ENCODE measurements at places on chromosomes 13 and 19. TPM values are rescaled to one million over a fixed set of nuclear protein-coding genes. Genes with fewer than 3 reads are reported as not detected.

DNA sequence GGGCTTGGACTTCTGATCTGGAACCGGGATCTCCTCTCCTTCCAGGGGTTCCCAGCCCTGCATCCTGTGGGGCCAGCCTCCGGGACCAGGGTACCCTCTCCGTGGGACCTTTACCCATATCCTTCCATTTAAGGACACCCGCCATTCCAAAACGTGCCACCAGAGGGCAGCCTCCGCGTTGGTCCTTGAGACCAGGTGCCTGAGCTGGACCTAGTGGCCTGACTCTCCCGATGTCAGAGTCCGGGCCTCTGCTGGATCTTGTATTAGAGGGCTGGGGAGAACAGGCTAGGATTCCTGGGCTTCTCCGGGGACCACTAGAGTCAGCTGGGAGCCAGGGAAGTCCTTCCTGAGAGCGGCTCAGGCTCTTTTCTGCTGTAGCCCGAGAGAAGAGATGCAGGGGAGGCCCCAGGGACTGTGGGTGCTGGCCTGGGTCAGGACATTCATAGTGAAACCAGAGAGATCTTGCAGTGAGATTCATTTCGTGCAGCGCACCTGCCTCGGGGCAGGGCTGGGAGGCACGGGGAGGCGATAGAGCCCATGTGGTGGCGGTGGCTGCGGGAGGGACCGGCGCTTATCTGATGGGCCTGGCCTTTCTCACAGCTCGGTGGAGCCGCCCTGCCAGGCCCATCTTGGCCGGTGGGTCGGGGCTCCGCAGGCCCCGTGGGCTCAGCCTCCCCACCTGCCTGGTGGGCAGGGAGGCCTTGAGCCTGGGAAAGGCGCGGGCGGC, 9.8 kb upstream of the SLC7A10 start:
- no peak overlapping the region for H3K27ac ChIP-seq
- no peaks in the 10 kb centered on the region for H3K36me3 ChIP-seq
- peak; percentile 77 for DNase-seq
- H3K4me3 ChIP-seq, result no peak overlapping the region
- H3K4me1 ChIP-seq, result no peaks in the 10 kb centered on the region

DNA sequence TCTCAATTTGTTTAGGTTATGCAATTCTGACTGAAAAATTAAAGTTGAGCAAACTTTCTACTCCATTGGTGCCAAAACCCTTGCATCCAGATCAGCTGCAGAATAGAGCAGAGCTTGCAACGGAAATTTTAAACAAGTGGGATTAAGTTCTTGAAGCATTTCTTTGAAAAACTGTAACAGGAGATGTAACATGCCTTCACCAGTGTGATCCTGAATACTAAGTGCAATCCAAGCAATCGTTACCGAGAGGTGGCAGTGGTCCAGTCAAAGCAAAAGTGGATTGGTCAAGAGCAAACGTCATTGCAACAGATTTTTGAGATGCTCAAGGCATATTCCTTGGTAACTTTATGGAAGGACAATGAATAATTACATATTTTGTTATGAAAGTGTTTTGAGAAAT, 841.1 kb upstream of the SLITRK5 start:
- H3K27ac ChIP-seq, result no peak overlapping the region
- DNase-seq, result no peak
- H3K4me3 ChIP-seq, result no peak overlapping the region
- H3K36me3 ChIP-seq, result no peaks in the 10 kb centered on the region

DNA sequence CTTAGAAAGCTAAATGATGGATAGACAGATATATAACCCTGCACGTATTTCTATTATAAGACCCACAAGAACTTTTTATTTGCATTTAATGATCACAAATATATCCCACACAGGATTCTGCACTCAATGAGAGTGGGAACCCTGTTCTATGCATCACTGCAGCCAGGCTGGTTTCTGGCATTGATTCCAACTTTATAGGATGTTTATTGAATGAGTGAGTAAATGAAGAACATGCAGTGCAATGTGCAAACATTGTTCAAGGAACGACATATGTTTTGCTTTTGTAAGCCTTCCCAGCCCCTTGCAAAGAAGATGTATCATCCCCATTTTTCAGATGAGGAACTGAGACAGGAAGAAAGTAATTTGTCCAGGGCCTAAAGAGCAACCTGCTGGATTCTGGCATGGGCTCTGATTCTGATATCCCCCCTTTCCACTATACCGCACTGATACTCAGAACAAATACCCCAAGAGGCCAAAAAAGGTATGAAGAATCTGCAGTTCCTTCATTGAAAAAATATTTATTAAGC, 246.3 kb downstream of the LACC1 start:
- no peaks in the 10 kb centered on the region for H3K27me3 ChIP-seq
- H3K4me3 ChIP-seq, result no peak overlapping the region
- H3K36me3 ChIP-seq, result no peaks in the 10 kb centered on the region
- H3K27ac ChIP-seq, result no peak overlapping the region

GRCh38 chr13:35593651-35594050, 117.2 kb upstream of the MAB21L1 start:
- no peaks in the 10 kb centered on the region for H3K36me3 ChIP-seq
- H3K4me3 ChIP-seq, result no peak overlapping the region
- no peak for DNase-seq
- no peaks in the 10 kb centered on the region for H3K4me1 ChIP-seq

DNA sequence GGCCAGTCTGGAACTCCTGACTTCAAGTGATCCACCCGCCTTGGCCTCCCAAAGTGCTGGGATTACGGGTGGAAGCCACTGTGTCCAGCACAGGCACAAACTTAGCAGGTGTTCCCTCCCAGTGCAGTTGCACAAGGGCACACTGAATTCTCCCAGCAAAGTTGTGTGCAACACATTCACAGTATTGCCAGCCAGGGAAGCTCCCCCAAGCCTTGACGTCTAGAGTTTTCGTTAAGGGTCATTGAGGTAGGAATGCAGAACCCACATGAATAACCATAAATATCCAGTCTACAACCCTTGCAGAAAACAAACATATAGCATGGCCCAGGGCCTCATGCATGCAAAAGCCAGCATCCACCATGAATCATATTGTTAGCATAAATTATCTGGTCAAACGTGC, 3.3 kb upstream of the AURKC start:
- H3K4me3 ChIP-seq, result no peak overlapping the region
- DNase-seq, result no peak
- no peak overlapping the region for H3K27ac ChIP-seq
- H3K36me3 ChIP-seq, result no peaks in the 10 kb centered on the region

DNA sequence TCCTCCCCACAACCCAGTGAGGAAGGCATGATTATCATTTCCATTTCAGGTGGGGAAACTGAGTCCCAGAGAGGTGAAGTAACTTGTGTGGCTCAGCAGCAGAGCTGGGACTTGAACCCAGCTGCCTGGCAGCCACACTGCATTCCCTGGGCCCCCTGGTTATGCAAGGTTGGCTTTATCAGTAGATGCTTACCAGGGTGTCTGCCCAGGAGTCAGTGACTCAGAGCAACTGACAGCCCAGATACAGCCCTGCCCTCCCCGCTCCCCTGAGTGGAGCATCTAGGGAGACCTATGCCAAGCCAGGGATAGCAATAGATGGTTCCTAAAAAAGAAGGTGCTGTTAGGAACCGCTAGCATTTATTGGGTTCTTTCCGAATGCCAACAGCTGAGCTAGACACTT, 5.9 kb downstream of the IGLON5 start:
- no peak overlapping the region for H3K4me3 ChIP-seq
- H3K36me3 ChIP-seq, result no peaks in the 10 kb centered on the region
- no peak overlapping the region for H3K27ac ChIP-seq
- no peak for DNase-seq
- H3K4me1 ChIP-seq, result no peaks in the 10 kb centered on the region
- peaks cover 5% of the 10 kb centered on the region for H3K27me3 ChIP-seq

DNA sequence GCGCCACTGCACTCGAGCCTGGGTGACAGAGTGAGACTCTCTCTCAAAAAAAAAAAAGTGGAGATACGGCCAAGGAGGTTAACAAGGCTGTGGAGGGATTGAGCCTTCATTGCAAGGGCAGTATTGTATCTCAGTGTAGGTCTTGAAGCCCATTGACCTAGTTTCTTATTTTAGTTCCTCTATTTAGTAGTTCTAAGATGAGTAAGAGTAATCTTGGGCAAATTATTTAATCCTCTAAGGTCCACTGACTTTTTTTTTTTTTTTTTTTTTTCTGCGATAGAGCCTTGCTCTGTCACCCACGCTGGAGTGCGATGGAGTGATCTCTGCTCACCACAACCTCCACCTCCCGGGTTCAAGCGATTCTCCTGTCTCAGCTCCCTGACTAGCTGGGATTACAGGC, 14.3 kb upstream of the ILF3 start:
- no peaks in the 10 kb centered on the region for H3K36me3 ChIP-seq
- no peak for DNase-seq
- no peaks in the 10 kb centered on the region for H3K27me3 ChIP-seq

DNA sequence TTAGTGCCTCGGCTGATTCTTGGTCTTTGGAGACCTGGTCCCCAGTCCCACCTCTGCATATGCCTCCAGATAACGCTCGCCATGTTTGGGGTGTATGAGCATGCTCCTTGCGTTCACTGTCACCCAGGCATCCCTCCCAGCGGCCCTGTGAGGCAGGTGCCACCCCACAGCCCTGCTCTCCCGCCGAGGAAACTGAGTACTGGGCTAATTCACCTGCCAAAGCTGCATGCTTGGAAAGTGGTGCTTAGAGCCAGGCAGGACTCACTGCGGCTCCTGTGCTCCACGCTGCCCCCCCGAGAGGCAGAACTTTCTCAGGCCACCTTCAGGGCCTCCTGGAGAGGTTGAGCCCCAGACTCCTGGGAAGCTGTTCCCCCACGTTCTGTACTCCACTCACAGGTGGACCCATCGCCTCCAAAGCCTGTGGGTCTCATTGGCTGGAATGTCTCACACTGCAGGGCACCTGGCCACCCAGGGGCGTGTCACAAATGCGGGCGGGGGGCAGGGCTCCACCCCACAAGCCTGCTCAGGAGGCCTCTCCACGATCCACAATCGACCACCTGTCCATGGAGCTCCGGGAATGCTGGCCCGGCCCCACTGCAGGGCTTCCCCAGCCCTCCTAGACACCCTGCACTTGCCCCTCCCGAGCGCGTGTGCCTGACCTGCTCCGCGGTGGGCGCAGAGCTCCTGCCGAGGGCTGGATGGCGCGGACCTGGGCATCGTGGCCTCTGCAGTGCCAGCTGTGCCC, 64.6 kb downstream of the ATP11A start:
- H3K36me3 ChIP-seq, result no peaks in the 10 kb centered on the region
- no peak overlapping the region for H3K4me3 ChIP-seq
- DNase-seq, result no peak
- H3K27ac ChIP-seq, result no peak overlapping the region
- H3K4me1 ChIP-seq, result peaks cover 16% of the 10 kb centered on the region

DNA sequence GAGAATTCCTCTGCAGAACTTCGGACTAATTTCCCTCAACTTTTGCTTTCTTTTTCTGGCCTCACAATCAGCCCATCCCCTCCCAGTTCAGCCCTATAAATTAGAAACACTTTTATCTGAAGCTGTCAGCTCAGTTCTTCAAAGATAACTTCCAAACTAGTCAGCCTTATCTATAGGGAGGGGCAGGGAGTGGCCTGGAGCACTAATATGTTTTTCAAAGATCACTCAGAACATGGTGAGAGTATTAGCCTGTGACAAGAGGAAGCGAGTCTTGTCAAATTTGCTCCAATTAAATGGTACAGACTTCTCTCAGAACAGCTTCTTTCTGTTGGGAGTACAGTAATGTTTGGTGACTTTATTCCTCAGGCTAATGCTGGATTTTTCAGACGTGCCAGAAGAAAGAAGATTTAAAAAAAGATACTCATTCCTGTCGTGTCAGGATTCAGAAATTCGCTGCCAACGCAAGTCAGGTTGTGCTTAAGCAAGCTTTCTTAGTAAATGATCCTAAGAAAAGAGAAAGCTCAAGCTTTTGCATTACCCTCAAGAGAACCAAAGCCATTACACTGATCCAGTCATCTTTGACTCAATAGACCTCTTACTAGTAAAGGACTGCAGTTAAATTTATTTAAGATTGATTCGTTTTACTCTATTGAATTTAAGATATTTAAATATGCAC, 1033.6 kb downstream of the SLITRK5 start:
- no peak for DNase-seq
- H3K27me3 ChIP-seq, result no peaks in the 10 kb centered on the region
- no peaks in the 10 kb centered on the region for H3K36me3 ChIP-seq
- H3K4me3 ChIP-seq, result peak overlapping the region; percentile 39
- no peak overlapping the region for H3K27ac ChIP-seq

DNA sequence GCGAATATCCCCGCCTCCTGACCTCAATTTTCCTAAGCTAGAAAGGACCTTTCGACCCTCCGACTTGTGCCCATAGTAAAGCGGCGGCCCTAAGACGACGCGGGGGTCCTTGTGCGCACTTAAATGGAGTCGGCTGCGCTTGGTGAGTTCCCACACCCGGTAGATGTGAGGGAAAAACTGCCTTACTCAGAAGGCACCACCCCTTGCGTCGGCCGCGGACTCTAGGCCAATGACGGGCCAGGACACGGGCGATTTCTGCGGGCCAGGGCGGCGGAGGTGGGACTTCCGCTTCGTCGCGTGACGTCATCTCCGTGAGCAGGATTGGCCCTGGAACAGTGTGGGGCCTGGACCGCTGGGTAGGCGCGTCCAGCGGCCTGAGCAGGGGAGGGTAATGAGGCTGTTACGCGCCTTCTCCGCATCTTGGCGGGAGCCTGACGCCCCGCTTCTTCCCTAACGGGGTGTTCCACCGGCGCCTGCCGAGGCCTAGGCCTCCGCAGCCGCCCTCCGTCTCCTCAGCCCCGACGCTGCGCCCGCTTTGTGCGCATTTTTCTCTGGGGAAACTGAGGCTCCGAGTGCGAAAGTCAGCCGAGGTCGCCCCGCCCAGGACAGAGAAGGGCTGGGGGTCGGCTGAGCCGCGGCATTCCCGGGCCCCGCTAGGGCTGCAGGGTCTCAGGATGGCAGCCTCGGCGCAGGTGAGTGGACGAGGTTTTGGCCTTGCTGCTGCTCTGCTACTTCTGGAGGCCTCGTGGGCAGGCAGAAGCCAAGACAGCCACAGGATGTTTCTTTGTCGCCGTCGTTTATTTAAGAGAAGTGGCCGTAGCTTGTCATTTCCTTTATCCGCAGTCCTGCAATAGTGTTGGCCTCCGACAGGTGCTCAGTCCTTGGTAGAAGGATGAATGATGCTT, at the start of gene ZNF543:
TSS of gene ZNF543 (plus strand) at position 293 of the 905 bp plus-strand sequence. CDS start at position 675, 382 bp downstream.
- peak; percentile 98 for DNase-seq
- H3K27me3 ChIP-seq, result no peaks in the 10 kb centered on the region

GRCh38 chr13:96900986-96901385, 93.3 kb downstream of the OXGR1 start:
- H3K4me3 ChIP-seq, result no peak overlapping the region

The ETV2 gene
- 1.3 TPM for polyA plus RNA-seq
